ENCODE measurements at places on chromosomes 5 and 9.
A peak's percentile ranks its signal among the peaks of the same experiment; 100 is the strongest.

GRCh38 chr5:150075233-150075632 lies 11.1 kb downstream of the CSF1R start:
- DNase-seq, result no peak

GRCh38 chr5:159640446-159640845 lies 275.8 kb upstream of the ADRA1B start:
- DNase-seq, result no peak

DNA sequence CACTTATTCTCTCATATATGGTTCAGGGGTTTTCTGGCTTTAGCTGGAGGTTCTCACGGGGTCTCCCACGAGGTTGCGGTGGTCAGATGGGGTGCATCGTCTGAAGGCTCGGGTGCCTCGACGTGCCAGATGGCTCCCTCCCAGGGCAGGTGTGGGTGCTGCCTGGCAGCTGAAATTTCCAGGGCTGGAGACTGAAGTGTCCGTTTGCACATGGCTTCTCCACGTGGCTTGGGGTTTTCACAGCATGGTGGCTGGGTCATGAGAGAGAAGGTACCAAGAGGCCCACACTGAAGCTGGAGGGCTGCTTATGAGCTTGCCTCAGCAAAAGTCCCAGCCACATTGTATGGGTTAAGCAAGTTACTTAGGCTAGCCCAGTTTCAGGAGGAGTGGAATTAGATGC lies 218.6 kb downstream of the AGTPBP1 start:
- no peak for DNase-seq

DNA sequence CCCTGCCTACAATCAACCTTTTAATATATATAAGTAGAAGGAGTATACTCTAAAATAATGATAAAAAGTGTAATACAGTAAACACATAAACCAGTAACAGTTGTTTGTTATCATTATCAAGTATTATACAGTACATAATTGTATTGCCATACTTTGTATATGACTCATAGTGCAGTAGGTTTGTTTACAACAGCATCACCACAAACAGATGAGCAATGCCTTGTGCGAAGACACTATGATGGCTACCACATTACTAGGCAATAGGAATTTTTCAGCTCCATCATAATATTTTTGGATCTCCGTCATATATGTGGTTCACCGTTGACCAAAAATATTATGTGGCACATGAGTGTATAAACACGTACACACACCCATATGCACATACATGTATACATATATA lies 69.7 kb upstream of the APC start:
- no peak for DNase-seq

DNA sequence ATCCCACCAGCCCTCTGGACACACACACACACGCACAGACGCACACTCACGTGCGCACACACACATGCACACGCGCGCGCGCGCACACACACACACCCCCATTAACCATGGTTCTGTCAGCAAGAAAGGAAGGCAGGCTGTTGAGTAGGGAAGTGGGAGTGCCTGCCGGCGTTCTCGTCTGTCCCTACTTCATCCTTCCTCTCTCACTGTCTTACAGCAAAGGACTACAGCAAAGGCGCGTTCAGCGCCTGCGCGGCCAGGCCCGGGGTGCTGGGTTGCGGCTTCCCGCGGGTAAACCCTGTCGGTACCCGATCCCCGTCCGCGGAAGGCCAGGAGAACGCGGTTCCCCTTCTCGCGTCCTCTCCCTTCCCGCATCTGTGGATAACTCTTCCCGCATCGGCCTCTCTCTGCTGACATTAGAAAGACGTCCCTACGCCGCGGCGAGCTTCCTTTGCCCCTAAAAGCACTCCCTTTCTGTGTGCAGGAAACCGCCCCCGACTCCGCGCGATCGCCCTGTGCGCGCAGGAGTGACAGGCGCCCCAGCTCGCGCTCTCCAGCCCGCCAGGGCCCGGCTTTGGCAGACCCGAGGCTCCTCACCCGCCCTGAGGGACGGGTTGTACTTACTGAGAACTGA lies 219.2 kb downstream of the AGTPBP1 start:
- DNase-seq, result no peak

GRCh38 chr5:168860503-168860902 lies 281.3 kb upstream of the PANK3 start:
- DNase-seq, result no peak

DNA sequence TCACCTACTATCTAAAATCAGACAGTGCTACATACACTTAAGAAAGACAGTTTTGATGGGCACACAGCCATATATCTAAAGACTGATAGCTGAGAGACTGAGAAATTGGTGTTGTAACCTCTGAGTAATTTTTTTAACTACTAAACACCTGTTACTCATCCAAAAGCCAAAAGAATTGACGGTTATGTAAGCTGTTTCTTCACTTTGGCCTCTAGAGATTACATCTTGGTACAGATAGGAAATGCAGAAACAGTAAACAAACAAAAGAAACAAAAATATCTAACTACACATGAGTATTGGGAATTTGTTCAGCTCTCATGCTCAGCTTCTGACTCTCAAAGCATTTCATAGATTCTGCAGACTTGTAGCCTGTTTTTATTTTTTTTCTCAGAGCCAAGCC lies 152.1 kb upstream of the GAS1 start:
- DNase-seq, result no peak

- DNase-seq, result no peak
Measured at GRCh38 chr5:51414516-51414915, 31.3 kb downstream of the ISL1 start.

- DNase-seq, result no peak
Measured at GRCh38 chr9:1469996-1470395, 419.8 kb downstream of the DMRT2 start.

- DNase-seq, result no peak
Measured at GRCh38 chr5:119368238-119368630, 12.4 kb downstream of the TNFAIP8 start.

DNA sequence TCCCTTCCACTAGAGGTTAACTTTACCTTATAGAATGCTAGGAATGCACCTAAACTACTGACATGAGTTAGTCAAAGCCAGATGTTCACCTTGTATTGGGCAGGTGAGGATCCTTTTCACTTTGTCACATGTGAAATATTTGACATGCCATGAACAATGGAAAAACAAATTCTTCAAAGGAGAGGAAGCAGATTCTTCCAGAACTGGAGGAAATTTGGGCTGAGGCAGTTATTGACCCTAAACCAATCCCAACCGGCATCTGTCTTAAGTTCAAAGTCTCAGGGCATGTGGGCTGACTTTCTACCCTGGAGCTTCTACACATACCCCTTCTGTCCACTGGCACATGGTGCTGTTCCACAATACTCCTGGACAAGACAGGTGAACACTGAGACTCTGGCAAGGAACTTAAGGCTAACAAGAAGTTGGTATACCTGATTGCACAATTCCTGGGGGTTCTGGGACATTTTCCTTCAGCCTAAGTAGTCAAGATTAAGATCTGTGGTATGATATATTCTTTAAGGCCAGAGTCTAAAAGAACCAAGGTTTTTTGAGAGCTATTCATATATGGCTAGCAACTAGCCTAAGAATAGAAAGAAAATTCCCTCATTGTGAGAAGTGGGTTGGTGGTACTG lies 2.6 kb downstream of the VLDLR start:
- DNase-seq, result no peak

DNA sequence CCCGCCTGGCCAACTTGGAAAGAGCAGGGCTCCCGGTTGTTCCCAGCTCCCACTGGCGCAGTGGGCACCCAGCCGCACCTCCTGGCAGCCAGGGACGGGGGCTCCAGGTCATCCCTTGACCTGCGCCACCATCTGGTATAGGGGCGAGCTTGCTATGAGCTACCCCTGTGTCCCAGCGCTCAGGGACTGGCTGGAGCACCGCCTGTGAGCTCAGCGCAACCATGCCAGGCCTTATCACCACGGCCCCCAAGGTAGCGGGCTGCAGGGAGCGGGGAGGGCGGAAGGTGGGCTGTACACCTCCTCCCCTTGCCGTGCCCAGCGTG lies 15.4 kb upstream of the RASA1 start:
- DNase-seq, result no peak

DNA sequence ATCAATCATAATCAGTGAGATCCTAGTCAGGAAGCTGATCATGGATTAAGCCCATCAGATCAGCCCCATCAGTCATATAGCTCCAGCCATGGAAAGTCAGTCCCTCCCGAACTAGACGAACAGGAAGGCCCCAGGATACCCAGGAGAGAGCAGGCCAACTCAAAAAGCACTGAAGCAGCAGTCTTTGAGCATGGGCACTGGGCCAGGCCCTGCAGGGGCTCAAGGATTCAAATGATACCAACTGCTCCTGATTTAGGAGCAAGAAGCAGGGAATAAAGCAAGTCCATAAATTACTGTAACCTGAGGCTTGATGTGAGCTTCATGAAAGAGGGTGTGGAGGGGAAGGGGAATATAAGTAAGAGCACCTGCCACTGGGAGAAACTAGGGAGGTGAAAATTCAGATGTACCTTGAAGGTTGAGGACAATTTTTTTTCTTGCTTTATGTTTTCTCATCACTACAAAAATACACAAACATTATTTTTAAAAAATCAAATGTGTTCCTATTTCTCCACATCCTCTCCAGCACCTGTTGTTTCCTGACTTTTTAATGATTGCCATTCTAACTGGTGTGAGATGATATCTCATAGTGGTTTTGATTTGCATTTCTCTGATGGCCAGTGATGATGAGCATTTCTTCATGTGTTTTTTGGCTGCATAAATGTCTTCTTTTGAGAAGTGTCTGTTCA lies 115.2 kb downstream of the SIL1 start:
- no peak for DNase-seq

GRCh38 chr5:59241119-59241518 lies 652.4 kb downstream of the PDE4D start:
- DNase-seq, result no peak

DNA sequence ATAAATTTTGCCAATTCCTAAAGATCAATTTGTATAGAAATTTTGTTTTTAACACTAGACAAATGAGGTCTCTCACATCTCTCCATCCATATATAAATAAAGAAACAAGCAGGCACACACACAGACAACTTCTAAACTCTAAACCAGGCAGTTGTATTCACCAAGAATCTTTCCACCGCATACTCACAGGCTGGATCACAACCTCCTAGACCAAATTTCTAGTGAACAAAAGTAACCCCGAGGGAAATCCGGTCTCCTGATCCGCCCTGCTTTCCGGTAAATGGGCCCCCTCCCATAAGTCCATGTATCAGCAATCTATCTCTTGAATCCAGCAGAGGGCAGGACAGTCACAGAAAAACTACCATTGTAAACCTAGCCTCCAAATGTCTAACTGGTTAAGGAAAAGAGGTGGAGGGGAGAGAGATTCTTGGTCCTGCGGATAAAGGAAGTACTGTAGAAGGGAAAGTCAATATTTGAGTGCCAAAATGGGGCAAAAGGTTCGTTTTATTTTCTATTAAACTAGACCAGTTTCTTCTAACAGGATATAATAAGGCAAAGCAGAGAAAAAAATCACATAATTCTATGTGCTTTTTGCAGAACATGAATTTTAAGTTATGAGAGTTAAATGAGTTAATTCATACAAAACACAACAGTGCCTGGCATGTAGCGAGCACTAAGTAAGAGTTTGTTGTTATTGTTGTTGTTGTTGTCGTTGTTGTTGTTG lies 4.8 kb upstream of the SMU1 start:
- peak; percentile 89 for DNase-seq

GRCh38 chr9:95261890-95262289 lies 55.6 kb downstream of the FANCC start:
- DNase-seq, result no peak

- DNase-seq, result peak; percentile 18
Measured at GRCh38 chr5:40260361-40260760, 419.4 kb upstream of the PTGER4 start.

DNA sequence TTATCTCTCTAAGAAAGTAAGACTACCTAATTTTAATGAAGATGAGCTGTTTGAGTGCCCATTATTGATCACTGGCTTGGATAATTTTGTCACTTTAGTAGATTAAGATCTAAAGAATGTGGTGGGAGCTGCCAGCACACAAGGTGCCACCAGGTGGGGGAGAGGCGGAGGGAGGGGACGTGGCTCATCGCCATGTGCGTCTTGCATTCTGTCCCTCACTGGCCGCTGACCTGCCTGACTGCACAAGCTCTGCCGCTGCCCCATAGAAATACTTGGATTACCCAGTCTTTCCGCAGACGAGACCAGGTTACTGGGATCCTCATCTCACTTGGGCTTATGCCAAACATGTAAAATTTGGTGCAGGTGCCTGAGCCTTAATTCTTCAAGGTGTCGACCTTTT lies 37.6 kb downstream of the RHOBTB3 start:
- no peak for DNase-seq

DNA sequence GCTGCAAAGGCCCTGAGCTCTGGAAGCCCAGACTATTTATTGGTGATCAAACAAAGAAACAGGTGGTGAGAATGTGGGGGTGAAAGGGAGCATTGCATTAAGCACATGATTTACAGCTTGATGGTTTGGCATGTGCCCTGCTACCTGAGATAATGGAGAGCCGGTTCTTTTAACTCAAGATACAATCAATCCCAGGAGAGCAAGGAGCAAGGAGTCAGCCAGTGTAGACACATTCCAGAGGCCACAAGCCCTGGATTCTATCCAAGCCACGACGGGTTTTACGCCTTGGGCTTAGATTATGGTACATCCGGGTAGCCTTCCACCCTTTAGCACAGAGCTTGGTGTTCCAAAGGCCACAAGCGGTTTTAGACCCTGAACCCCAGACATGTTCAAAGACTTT lies 292.2 kb downstream of the CYLC2 start:
- no peak for DNase-seq

- no peak for DNase-seq
Measured at GRCh38 chr9:89532478-89532877, 34.6 kb upstream of the SEMA4D start.

DNA sequence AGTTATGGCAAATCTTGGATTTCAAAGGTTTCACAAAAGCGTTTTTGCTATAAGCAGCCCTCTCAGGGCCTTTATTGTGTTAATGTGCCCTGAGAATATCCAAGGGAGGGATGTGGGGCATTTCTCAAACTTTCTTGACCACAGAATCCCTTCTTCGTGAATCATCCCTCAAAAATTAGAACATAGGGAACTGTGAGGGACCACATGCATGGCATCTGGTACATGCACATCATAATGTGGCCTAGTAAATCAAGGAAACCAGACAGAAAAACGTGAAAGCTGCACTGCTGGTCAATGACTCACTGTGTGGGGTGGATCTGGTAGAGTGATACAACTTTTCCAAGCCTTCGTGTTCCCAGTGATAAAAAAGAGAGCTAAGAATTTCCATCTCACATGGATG lies 22.4 kb downstream of the DDX31 start:
- peak; percentile 98 for DNase-seq

Measured in stromal cell of bone marrow (primary cell).